ENCODE measurements at places on chromosomes 6 and 20.
A peak's percentile ranks its signal among the peaks of the same experiment; 100 is the strongest.

DNA sequence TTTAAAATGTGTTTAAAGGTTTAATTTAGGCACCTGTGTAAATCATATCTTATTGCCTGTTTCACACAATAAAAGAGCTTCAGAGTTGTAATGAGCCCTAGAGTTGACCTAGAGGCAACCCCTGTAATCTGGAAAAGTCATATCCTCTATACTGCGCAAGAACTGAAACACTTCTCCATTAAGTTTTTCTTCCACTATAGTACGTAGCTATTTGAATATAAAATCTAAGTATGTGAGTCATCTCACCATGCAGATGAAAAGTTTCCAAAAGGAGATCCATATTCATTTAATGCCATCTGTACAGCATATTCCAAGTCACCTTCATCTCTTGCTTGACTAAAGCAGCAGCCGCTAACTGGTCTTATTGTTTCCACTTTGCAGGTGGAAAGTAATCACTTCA, 26.0 kb upstream of the TAAR1 start:
- DNase-seq: no peak

DNA sequence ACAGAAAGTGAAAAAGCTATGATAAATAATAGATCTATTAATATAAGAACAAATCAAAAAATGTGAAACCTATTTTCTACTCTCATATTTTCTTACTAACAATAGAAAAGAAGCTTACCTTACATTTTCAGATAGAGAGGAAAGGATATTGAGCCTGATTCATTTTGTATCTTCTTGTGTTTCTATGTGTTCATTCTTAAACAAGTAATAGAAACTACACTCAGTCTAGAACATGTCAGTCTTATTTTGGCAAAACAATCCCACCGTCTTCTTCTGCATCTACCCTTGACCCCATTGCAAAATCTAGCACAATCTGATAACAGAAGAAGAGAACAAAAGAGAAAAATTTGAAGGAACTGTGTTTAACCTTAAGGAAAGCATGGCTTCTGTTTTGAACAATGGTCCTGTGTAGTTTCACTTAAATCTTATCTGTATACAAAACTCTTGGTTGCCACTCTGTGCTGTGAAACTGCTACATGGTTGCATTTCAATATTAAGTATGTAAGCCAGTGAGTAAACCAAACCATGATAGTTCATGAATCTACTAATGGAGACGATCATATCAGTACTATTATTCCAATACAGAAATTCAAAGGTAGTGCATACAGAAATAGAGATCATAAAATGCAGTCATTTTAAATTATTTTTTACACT, 69.5 kb upstream of the LGSN start:
- no peak for DNase-seq

DNA sequence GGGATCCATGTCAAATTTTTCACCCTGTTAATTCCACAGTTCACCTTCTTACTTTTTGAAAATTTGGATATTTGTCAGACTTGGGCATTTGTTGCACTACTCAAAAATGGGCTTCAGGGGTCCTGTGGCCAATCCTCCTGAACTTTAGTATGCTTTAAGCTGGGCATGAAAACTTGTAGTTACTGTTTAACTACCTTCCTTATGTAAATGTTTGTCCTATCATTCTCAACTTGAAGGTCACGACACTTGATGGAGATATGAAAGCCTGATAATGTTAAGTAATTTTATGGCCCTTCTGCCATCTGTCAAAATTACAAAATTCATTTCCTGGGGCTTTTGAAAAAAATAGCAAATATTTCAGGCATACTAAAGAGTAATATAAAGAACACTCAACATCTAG, 4.2 kb upstream of the ZNF311 start:
- DNase-seq: no peak

DNA sequence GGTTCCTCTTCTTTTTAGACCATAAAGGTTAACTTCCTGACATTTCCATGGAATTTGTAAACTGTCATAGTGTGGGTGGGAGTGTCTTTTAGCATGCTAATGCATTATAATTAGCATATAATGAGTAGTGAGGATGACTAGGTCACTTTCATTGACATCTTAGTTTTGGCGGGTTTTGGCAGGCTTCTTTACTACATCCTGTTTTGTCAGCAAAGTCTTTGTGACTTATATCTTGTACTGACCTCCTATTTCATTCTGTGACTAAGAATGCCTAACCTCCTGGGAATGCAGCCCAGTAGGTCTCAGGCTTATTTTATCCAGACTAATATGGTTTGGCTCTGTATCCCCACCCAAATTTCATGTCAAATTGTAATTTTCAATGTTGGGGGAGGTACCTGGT, 149.6 kb upstream of the SYNCRIP start:
- no peak for DNase-seq

DNA sequence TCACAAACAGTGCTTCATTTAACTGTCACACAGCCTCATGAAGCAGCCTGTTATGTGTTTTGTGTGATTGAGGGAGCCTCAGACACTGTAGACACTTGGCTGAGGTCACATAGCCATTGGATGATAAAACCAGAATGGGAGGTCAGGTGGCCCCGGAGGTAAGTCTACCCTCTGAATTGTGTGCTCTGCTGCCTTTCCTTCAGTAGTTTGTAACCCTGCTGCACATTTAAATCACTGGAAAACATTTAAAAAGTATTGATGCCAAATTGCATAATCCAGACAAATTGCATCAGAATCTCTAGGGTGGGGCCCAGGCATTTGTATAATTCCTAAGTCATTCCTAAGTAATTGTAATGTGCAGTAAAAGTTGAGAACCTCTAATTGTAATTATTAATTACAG, 85.2 kb upstream of the ECI2 start:
- DNase-seq: no peak

- peak; percentile 41 for DNase-seq
Measured at GRCh38 chr20:50670126-50670862, 21.0 kb downstream of the RIPOR3 start.

DNA sequence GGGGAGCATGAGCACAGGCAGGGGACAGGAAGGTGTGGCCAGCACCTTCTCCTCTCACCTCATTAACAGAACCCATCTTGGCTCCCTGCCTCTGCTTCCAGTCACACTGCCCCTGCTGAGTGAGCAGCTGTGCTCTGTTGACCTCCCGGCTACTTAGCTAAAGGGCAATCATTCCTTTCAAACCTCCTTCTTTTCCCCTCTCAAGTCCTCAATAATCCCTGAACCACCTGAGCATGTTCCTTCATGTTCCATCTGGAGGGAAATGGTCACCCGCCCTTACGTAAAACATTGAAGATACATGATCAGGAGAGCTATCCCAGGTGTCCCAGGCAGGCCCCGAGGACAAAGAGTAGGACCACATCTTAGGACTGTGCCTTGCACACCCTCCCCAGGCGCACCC, 21.7 kb upstream of the MRPS10 start:
- no peak for DNase-seq

DNA sequence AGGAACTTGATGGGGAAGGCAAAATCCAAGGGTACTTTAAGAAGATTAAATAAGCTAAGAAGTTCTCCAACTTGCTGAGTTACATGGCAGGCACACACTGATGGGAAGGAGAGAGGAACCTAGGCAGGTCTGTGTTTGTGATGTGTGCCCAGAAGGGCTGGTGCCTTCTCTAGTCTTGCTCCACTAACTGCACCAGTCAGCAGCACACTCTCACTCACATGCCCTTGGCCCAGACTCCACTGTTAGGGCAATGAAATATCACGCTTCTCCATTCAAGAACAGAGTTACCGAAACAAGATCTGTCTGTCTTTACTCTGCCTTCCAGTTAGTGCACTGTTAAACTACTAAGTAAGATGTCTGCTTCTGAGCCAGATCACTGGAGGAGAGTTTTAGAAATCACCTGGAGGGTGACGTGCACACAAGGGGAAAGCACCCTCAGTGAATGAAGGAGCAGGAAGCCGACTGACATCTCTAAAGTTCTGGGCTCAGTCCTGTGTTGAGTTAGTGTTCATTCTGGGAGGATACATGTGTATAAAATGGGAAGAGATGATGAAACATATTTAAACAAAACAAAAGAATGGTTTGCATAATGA, 251.1 kb downstream of the FOXC1 start:
- DNase-seq: no peak

DNA sequence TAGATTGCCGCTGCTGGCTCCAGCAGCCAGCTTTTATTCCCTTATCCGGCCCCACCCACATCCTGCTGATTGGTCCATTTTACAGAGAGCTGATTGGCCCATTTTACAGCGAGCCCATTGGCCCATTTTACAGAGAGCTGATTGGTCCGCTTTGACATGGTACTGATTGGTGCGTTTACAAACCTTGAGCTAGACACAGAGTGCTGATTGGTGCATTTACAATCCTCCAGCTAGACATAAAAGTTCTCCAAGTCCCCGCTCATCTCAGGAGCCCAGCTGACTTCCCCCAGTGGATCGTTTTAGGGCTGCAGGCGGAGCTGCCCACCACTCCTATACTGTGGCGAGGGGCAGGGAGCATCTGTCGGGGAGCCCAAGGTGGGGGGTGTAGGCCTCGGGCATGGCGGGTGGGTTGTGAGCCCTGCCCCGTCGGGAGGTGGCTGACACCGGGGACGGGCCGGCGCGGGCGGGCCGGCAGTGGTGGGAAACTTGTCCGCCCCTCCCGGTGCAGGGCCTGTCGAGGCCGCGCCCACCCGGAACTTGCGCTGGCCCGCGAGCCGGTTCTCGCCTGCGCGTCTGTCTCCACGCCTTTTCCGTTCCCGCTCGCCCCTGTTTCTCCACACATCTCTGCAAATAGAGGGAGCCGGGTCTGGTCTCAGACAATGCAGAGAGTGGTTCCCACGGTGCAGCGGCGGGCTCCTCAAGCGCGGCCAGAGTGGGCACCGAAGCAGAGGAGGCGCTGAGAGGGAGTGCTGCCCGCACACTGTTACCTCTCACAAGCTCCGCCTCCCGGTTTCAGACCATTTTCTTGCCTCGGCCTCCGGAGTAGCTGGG, 86.1 kb upstream of the STMND1 start:
- DNase-seq: no peak

DNA sequence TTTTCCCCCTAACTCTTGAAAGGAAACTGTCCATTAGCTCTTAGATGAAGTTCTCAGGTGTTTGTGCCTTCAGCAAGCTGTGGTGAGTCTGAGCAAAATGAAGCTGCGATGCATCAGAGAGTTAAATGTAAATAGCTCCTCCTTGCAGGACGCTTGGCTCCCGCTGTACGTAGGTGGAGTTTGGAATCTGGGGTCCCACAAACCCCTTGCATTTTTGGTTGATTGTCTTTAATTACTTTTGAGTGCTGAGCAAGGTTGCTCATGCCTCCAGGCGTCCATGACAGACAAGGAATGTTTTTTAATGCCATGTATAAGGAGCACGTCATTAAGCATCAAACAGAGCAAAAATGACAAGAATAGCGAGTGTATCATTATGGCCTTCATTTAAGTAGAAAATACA, 300.5 kb downstream of the TFAP2C start:
- DNase-seq: no peak

DNA sequence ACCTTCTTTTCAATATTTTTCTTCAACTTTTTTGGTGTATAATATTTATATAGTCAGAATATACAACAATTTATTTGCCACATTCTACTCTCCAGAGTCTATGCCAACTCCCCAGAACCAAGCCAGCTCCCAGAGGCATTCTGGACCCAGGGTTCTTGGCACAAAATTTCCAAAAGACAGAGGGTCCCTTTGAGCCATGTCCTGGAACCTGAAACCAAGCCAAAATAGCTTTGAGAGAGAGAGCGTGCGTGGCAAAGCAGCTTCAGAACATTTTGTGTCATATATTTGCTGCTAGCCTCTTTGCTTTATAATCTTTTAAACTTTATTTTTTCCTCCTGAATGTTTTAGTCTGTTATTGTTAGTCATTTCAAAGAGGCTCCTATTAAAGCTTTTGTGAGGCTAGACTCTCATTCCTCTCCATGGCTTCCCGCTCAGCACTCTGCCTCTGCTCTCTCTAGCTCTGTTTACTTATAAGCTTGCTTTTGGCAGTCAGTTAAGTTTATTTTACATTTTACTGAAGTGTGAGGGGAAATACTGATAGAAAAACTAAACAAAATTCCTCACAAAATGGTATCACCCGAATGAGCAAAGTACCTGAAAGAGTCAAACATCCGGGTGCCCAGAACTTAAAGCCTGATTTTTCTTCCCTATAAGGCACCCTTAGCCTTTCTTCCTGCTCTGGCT, 605.1 kb upstream of the ID4 start:
- no peak for DNase-seq

DNA sequence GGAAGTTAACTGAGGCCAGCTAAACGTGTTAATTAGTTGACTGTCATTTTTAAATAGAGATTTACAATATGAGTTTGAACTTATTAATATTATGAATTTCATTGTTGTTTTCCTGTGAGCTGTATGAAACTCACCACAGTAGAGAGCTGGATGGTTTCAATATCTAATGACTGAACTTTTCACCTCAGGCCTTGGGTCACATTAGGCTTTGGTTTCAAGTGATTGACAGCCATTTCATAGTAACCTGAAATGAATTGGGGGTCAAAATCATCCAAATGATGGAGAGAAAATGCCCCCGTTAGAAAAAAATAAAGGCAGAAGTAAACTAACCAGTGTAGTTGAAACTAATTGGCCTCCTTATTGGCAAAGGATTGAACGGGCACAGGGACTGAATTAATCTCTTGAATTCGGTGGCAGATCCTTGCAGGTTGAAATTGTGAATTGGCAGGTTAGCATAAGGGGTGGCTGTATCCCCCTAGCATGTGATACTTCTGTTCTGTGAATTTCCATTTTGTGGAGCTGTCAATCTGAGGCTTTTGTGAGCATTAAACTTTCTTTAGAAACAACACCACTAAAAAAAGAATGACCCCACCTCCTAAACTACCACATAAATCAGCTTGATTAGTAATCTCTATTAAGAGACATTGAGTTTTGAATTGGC, 155.1 kb upstream of the MMS22L start:
- no peak for DNase-seq

Measured in 8988T (cell line).